ENCODE measurements at places on chromosomes 5 and 9. TPM values are rescaled to one million over a fixed set of nuclear protein-coding genes. Genes with fewer than 3 reads are reported as not detected.

- peaks cover 37% of the 10 kb centered on the region for H3K4me1 ChIP-seq
- H3K27ac ChIP-seq, result peak overlapping the region; percentile 84
- DNase-seq, result no peak
- H3K36me3 ChIP-seq, result peaks cover 15% of the 10 kb centered on the region
These were observed 85.7 kb upstream of the RNF38 start for GRCh38 chr9:36485647-36486328.

- no peak for DNase-seq
- no peaks in the 10 kb centered on the region for H3K27me3 ChIP-seq
- no peaks in the 10 kb centered on the region for H3K4me1 ChIP-seq
- H3K27ac ChIP-seq, result no peak overlapping the region
- H3K4me3 ChIP-seq, result no peak overlapping the region
These were observed 60.1 kb downstream of the SEMA6A start for GRCh38 chr5:116514421-116514970.

DNA sequence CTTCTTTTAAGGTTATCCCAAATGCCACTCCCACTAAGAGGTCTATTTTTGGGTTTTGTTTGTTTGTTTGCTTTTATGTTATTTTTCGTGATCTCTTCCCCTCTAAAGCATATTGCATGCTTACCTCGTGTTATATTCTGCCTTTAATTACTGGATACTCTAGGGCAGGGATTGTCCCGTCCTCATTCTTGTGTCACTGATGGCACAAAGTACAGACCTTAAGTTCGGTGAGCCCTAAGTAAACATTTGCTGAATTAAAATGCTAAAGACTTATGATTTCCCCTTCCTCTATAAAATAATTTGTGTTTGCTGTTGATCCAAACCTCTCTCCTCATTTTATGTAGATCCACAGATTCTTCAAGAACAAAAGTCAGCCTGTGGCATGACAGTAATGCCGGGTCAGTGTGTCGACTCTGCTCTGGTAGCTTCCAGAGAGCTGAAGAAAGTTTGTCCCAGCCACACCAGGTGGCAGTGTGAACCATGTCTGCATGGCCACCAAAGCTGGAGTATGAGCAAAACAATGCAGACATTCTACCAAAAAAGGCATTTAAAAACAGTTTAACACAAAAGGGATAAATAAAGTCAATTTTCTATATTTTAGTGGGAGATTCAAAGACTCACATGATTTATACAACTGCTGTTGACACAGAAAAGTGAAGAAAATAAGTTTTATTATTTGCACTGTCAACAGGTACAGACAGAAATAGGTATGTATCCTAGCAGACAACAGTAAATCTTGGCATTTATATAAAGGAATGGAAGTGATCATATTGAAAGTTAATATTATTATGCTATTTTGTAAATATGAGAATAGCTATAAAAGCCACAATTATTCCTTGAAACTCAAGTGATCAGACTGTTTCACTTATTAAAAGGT is 17.9 kb upstream of the POC5 start:
- no peaks in the 10 kb centered on the region for H3K36me3 ChIP-seq
- DNase-seq, result peak; percentile 58
- H3K27me3 ChIP-seq, result no peaks in the 10 kb centered on the region
- H3K4me1 ChIP-seq, result no peaks in the 10 kb centered on the region

GRCh38 chr9:95197692-95198271 is 119.7 kb downstream of the FANCC start:
- H3K36me3 ChIP-seq, result no peaks in the 10 kb centered on the region
- no peak for DNase-seq
- H3K4me3 ChIP-seq, result no peak overlapping the region
- H3K4me1 ChIP-seq, result no peaks in the 10 kb centered on the region
- H3K27ac ChIP-seq, result no peak overlapping the region

- H3K36me3 ChIP-seq, result no peaks in the 10 kb centered on the region
- no peak overlapping the region for H3K27ac ChIP-seq
- H3K4me1 ChIP-seq, result peaks cover 3% of the 10 kb centered on the region
- DNase-seq, result no peak
- H3K27me3 ChIP-seq, result no peaks in the 10 kb centered on the region
- H3K4me3 ChIP-seq, result no peak overlapping the region
These were observed 190.9 kb downstream of the ICE1 start for GRCh38 chr5:5613261-5613990.

- no peaks in the 10 kb centered on the region for H3K27me3 ChIP-seq
- no peaks in the 10 kb centered on the region for H3K4me1 ChIP-seq
- no peak for DNase-seq
- H3K27ac ChIP-seq, result no peak overlapping the region
These were observed 46.2 kb downstream of the OSTF1 start for GRCh38 chr9:75134495-75134894.

DNA sequence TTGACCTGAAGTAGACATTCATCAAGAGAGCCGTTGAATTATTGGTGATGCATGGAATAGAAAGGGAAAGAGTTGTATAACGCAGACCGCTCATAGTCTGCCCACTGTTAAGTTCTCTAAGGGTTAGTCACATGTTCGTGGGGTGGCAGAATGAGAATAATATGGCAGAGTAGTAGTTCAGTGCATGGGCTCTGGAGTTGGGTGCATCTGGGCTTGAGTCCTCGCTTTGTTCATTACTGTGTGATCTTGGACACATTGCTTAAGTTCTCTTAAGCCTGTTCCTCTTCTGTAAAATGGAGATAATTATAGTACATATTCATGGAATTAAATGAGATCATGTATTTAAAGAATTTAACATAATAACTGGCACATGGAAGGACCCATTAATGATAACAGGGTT is 23.6 kb downstream of the TNPO1 start:
- peaks cover 9% of the 10 kb centered on the region for H3K4me1 ChIP-seq
- H3K4me3 ChIP-seq, result no peak overlapping the region
- no peaks in the 10 kb centered on the region for H3K36me3 ChIP-seq
- H3K27ac ChIP-seq, result no peak overlapping the region
- no peaks in the 10 kb centered on the region for H3K27me3 ChIP-seq
- no peak for DNase-seq

Gene RNF38
- 55.1 TPM for total RNA-seq

Gene ANKRD33B
- 0.48 TPM for total RNA-seq

Gene PNPLA7
- 3.3 TPM for total RNA-seq

Gene GFRA3
- total RNA-seq, result 0.37 TPM

Gene ARID3C
- 0.48 TPM for total RNA-seq
